ENCODE measurements at places on chromosomes 4 and X.

DNA sequence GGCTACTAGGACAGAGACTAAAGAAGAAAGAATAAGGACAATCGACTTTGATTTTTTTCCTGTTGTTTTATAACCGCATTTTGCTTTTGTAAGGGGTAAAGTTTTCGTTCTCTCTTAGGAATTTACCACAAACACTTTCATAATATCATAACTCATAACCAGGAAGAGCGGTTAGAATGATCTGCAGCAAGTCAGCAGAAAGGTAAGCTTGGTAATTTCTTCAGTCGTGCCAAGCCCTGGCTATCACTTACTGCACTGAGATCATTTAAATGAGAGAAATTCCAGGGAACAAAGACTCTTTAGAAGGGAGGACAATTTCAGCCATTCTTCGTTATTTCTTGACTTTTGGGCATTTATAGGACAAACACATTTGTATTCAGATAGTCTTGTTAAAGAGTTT is 258.1 kb downstream of the UNC5C start:
- no peak for DNase-seq

- DNase-seq, result no peak
Observed at GRCh38 chrX:130393451-130394074, 8.1 kb upstream of the GPR119 start.

DNA sequence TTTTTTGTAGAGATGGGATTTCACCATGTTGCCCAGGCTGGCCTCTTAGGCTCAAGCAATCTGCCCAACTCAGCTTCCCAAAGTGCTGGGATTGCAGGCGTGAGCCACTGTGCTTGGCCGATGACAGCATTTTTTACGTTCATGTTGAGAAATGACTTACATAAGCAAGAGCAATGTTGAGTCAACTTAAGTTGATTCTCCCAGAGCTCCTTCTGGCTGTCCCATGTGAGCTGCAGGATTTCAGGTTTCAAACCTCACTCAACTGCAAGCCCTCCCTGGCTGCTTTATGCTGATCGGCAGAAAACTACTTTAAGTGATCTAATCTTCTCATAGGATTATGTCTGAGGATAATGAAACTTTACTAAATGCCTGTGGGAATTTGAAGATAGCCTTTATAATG is 86.8 kb downstream of the GC start:
- no peak for DNase-seq

- no peak for DNase-seq
Observed at GRCh38 chr4:176575141-176575730, 217.5 kb downstream of the VEGFC start.

DNA sequence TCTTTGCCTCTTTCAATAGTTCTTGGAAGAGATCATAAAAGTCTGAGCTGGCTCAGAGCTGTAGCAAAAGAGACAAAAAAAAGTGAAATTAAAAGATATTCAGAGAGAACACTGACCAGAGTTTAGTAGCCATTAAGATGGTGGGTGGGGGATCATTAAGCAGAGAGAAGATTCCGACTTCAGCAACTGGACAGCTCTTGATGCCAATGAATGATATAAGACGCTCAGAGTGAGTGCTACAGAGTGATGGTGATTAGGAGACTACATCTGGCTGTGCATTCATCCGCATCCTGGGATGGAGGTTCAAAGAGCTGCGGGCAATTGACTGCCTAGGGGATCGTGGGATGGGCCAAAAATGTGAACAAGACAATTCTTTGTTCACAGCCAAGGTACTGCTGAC is 178.5 kb downstream of the PACRGL start:
- no peak for DNase-seq

GRCh38 chr4:184854673-184855072 is 28.9 kb upstream of the ACSL1 start:
- DNase-seq, result no peak

DNA sequence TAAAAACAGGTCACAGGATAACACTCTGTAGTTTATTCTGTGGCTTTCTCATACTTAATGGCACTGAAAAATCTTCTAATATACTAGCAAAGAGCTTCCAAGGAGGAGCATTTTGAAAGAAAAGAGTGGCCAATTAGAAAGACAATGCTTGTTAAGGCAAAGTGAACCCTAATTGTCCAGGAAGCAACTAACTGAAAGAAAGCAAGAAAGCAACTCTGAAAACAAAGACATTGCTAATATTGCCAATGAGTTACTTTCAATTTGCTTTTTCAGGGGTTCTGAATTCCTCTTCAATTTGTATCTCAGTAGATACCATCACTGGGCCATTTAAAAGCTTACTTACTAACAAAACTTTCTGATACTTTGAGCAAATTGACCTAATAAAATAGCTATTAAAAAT is 78.5 kb upstream of the MTNR1A start:
- no peak for DNase-seq

- no peak for DNase-seq
Observed at GRCh38 chrX:81662381-81662780, 460.5 kb downstream of the SH3BGRL start.

DNA sequence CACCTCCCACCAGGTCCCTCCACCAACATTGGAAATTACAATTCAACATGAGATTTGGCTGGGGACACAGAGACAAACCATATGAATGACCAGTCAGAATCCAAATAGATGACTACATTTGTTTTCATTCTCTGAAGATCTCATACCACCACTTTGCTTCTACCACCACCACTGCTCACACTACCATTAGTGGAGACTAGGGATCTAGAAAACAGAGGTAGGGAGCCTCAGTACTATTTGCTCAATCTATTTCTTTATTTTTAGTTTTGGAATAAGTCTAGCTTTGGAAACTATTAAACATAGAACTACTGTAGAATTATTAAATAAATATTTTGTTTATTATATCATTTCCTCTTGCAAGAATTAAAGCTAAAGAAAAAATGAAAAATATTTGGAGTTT is 727.9 kb downstream of the CCSER1 start:
- no peak for DNase-seq

- DNase-seq, result no peak
Observed at GRCh38 chrX:115138040-115138439, 51.2 kb upstream of the RBMXL3 start.

DNA sequence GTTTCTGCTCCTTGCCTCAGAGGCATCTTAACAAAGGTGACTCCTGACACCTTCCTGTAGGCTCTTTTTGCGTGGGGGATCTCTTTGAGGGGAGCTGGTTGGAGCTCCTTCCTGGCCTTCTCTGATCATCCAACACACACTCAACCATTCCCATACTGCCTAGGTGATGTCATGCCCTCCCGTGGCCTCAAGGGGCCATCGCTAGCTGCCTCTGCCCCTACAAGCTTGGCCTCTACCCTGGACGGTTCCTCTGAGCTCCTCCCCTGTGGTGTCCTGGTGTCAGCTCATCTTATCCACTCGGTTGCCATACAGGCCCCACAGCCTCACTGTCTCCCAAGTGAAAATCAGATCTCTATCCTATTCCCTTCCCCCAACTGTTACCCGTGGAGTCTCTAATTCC is 13.7 kb upstream of the ZNF185 start:
- no peak for DNase-seq

DNA sequence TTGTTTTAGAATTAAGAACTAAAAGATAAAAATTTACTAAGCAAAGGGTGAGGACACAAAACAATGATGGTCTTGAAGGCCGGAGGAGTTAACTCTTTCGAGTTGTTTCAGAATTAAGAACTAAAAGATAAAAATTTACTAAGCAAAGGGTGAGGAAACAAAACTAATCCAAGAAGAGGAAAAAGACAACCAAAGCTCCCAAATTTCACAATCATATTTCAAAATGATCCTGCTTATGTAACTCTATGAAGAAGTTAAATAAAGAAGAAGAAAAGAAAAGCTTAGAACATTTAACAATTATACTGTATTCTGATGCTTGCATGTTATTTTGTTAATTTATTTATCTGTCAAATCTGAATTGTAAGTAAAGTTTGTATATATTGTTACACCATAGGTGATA is 154.8 kb upstream of the SLIT2 start:
- no peak for DNase-seq

- no peak for DNase-seq
Observed at GRCh38 chr4:164337219-164337944, 416.5 kb upstream of the SMIM31 start.

DNA sequence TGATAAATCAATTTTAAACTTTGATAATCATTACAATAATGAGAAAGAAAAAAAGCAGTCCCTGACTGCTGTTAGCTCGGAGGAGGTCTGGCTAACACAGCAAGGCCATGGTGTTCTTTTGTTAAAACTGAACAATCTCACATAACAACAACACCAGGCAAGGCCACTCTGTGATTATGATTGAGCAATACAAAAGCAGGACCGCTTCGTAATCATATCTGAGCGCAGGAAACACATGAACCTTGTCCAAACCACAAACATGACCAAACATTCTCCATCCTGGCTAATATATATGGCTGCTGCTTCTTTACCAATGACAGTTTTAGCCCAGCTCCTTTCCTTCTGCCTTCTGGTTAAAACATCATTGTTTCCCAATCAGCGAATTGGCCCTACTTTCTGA is 76.8 kb upstream of the DDX53 start:
- no peak for DNase-seq

DNA sequence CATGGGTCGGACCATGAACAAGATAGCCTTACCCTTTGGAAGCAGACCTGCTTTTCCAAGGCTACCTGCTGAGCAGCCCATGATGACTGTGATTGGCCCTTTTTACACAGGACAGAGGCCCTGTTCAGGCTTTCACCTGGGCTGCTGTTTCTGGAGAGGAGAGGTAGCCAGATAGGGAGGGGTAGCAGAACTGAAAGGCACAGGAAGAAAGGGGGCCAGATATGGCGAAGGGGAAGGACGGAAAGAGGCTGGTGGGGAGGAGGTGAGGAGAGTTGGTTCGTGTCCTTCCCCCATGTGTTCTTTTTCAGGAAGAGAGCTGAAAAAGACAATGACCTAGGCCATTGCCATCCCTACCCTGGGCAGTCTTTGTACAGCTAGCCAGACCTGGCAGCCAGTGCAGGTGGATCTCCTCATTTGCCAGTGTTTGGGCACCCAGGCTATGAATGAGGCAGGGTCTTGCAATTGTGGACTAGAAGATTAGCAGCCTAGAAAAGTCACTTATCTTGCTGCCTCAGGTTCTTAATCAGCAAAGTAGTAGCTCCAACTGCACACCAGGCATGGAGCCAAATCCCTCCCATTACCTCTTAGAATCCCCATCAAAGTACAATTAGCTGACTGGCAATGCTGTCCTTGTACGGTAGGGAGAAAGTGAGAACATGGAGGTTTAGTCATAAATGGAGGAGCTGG is 139.6 kb downstream of the AMMECR1 start:
- no peak for DNase-seq

- DNase-seq, result no peak
Observed at GRCh38 chrX:150162141-150162540, 201.0 kb upstream of the MAMLD1 start.

GRCh38 chrX:31563792-31564191 is 492.0 kb upstream of the FTHL17 start:
- no peak for DNase-seq

GRCh38 chr4:56469489-56470210 is 2.2 kb downstream of the SRP72 start:
- no peak for DNase-seq

- no peak for DNase-seq
Observed at GRCh38 chr4:41964401-41964800, 17.2 kb upstream of the DCAF4L1 start.

- no peak for DNase-seq
Observed at GRCh38 chr4:180086480-180087190, 2156.6 kb upstream of the TENM3 start.

DNA sequence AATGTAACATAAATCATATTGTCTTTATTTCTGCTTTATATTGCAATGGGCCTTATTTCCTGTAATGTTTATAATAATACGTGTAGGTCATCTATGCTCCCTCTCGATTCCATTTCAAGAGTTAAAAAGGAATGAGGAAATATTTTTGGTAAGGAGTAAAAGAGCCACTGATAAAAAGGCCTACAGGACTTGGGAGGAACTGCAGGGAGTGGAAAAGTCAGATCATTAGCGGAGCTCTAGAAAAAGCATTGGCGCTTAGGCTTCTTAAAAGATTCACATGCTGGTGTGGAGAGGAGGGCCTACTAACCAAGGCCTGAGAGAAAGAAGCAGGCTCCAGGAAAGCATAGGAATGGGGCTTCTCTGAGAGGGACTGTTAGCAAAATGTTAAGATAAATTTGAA is 82.9 kb upstream of the PNPLA4 start:
- no peak for DNase-seq

Measured in stimulated activated CD4-positive, alpha-beta T cell treated with anti-CD3 and anti-CD28 coated beads, Interleukin-1b, Interleukin-23, amount 100 ng/mL, for 1 hour (primary cell).